Right hindlimb (tissue), 1 donor: ENCODE measurements at places on chromosomes 11 and 22.

- DNase-seq, result no peak
Measured at GRCh38 chr22:40334899-40335298, 11.4 kb upstream of the ADSL start.

DNA sequence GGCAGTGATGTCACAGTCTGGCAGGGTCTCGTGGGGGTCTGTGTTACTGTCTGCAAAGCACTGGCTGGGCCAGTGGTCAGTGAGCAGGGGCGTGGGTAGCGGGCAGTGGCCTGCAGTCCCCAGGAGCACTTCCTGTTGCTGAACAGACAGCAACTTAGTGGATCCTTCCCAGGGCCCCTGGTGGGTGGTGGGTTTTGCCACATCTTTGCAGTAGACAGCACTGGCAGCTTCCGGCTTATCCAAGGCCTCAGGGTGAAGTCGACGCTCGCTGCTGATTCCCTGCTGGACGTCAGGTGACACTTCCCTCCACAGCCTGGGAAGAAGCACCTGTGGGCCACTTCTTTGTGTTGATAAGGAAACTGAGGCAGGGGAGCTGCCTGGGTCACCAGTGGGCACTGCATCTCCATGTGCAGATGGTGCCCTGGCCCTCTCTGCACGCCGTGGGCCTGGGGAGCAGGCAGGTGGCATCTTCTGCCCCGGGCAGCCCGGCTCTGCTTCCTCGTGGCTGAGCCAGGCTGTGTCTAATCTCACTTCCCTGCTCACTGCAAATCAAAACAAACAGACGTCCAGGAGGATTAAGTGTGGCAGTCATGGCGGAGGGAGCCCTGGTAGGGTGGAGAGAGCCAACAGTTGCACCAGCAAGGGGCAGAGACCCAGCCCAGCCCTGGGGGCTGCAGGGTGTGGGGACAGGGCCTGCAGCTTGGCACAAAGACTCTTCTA, 79.8 kb downstream of the KCNQ1 start:
- peak; percentile 13 for DNase-seq

- DNase-seq, result no peak
Measured at GRCh38 chr11:77124041-77124440, 4.0 kb upstream of the MYO7A start.

DNA sequence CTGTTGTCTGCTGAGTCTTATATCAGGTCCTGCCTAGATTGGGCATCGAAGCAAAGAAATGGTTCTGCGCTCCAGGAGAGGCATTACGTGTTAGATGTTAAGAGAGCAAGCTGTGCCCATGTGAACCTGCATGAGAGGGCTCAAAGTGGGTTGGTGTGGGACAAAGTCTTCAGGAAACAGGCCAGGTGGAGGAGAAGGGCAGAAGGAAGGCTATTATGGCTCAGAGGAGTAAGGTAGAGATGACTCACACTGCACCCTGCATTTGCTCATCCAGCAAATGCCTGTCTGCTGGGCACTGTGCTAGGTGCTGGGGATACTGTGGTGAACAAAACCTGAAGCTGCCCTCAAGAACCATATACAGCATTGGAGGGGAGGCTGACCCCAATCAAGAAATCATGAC, 5.8 kb downstream of the USP35 start:
- no peak for DNase-seq

GRCh38 chr11:121595717-121596161, 143.0 kb upstream of the SORL1-AS1 start:
- DNase-seq, result no peak

DNA sequence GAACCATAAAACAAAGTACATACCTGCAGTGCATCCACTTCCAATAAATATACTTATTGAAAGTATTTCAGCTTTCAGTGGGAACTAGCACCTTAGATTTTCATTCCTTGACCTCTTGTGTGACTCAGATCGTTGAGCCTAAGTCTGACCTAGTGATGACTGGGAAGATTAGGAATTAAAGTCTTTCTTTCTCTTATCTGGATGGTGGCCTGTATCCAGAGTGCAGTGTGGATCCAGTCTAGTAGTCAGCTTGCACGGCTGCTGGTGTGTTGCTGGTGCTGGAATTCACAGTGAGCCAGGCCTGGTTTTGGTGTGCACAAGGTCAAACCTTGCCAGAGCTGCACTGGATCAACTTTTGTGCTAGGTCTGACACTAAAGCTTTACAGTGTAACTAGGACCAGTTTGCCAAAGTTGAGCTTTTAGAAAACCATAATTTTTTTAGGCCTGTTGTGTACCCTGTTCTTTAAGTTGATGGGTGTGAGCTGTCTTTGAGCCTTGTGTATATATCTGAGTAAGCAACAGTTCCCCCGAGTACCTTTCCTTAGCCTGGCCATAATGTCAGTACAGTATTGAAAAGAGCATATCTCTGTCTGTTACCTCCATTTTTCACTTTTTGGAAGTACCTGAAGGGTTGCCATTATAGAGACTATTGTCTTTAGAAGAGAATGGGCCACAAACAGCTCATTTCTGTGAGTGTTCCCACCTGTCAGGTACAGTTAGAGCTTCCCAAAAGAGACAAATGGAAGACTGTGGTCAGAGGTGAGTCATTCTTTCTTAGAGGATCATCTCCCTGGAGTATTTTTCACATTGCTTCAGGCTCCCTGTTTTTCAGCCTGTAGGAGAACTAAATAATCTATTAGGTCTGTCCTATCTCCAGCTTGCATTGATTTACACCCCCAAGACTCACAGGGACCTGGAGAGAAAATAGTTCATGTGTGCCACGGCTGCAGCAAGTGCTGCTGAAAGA, 89.8 kb downstream of the ALX4 start:
- no peak for DNase-seq

GRCh38 chr11:130420478-130421198, 7.8 kb downstream of the ADAMTS8 start:
- DNase-seq, result no peak

GRCh38 chr11:128251140-128251539, 336.2 kb downstream of the ETS1 start:
- no peak for DNase-seq

DNA sequence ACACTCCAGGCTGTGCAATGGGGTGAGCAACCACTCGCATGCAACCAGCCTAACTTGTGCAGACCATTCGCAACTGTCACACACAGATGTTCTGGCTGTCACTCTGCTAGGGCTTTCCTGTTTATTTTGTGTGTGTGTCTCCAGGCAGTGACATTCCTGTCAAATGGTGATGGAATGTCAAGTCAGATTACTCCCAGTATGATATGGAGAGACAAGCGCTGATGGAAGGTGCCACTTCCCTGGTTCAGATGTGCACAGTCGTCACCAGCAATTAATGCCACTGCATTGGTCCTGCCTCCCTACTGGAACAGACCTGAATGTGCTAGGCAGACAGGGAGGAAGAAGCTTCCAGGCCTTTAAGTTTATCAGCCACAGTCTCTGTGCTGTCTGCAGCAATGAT, 442.4 kb upstream of the ISX start:
- DNase-seq, result no peak

- DNase-seq, result peak; percentile 51
Measured at GRCh38 chr22:26463101-26463661, 20.4 kb downstream of the HPS4 start.

DNA sequence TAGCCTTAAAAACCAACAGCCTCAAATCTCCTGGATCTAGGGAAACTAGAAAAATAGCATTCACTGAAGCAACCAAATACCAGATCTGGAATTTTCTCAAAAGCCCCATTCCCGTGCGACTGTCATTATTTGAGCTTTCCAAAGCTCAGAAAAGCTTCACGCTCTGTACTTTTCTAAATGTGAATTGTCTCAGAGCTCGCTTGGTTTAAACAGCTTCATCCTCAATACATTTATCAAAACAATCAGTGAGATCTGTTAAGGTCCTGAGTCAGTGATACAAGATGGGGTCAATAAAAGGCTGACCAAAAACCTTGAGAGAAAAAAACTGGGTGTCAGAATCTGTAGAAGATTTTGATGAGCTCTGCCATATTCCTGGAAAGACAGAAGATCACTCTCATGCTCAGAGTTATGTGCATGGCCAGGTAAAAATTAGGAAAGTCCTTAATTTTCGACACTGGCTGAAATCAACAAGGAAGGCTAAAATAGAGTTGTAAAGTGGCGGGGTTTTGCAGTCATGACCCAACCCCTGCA, 60.2 kb upstream of the VPREB1 start:
- no peak for DNase-seq

DNA sequence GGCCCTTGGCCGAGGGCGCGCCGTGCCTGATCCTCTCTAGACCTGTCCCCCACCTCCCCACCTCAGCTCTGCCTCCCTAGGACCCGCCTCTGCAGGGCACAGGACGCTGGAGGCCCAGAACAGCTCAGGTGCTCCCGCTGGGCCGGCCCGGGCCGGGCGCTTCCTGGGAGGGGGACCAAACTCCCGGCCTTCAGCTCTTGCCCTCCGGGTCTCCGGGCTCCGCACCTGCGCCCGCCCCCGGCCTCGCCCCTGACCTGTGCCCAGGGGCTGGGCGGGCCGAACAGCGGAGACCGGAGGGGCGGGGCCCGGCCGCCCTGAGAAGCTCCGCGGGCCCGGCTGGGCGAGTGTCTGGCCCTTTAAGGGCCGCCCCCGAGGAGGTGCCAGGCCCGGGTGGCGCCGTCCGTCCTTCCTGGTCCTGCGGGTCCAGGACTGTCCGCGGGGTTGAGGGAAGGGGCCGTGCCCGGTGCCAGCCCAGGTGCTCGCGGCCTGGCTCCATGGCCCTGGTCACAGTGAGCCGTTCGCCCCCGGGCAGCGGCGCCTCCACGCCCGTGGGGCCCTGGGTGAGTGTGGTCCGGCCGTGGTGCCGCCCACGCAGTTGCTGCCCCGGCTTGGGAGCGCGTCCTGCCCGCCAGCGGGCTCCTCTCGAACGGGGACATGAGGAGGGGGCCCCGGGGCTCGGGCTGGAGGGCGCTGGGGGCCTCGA, at the start of gene SSH3:
Gene SSH3, plus strand, starts transcription at position 399 of the 703 bp plus-strand sequence. Its CDS starts 96 bp downstream, at position 495.
- DNase-seq, result peak; percentile 66

- DNase-seq, result no peak
Measured at GRCh38 chr11:112499153-112499880, 238.7 kb upstream of the PLET1 start.

DNA sequence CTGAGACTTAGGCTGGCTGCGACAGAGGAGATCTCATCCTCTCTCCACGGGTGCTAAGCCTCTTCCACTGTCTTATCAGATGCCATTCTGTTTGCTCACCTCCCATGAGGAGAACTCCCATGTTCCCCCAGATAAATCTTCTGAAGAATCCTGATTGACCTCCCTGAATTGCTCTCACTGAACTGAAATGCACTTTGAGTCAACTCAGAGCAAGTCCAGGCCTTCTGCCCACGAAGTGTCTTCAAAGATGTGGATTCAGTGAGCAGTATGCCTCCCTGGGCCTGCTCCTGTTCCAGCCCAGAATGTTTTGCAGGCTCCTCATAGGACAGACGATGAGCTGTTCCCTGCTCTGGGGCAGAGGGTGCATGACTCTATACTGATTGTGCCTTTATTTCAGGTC, 17.4 kb downstream of the TUB start:
- no peak for DNase-seq

- DNase-seq, result peak; percentile 63
Measured at GRCh38 chr22:41799486-41800347, 762 bp upstream of the CCDC134 start.

GRCh38 chr11:130313383-130314183, 1.1 kb downstream of the ZBTB44 start:
- no peak for DNase-seq

GRCh38 chr11:112024178-112024772, 933 bp upstream of the DLAT start:
- DNase-seq, result no peak

DNA sequence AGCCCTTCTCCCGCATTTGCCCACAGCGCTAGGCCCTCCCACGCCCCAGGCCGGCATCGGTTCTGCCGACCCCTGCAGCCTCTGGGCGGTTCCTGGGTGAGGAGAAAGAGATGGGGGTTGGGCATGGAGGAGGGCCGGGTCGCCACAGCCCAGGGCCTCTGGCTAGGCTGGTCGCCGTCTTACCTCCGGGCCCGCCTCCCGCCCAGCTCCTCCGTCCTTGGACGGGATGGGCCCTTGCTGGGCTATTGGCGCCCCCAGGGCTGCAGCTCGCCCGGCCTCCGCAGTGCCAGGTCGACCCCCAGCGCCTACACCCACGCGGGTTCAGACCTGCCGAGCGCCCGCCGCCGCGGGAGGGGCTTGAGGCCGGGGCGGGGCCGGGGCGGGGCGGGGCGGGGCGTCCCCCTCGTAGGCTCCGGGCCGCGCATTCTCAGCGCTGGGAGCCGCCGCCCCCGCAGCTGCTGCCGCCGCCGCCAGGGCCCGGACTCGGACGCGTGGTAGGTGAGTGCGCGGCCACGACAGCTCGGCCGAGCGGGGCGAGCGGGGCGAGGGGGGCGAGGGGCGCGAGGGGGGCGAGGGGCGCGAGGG, at the start of gene CD151:
Gene CD151, plus strand, starts transcription at position 424 of the 585 bp plus-strand sequence. CDS start 3,118 bp downstream, outside the sequence.
- peak; percentile 83 for DNase-seq

GRCh38 chr11:118622376-118623268, 15.2 kb downstream of the PHLDB1 start:
- peak; percentile 75 for DNase-seq

GRCh38 chr11:87775036-87775435, 400.2 kb downstream of the RAB38 start:
- no peak for DNase-seq

GRCh38 chr11:12248330-12248729, 129.0 kb upstream of the PARVA start:
- DNase-seq, result peak; percentile 82

- peak; percentile 75 for DNase-seq
Measured at GRCh38 chr11:406796-407650, 7.8 kb downstream of the SIGIRR start.

- DNase-seq, result peak; percentile 58
Measured at GRCh38 chr11:129933891-129934290, 38.5 kb upstream of the NFRKB start.

DNA sequence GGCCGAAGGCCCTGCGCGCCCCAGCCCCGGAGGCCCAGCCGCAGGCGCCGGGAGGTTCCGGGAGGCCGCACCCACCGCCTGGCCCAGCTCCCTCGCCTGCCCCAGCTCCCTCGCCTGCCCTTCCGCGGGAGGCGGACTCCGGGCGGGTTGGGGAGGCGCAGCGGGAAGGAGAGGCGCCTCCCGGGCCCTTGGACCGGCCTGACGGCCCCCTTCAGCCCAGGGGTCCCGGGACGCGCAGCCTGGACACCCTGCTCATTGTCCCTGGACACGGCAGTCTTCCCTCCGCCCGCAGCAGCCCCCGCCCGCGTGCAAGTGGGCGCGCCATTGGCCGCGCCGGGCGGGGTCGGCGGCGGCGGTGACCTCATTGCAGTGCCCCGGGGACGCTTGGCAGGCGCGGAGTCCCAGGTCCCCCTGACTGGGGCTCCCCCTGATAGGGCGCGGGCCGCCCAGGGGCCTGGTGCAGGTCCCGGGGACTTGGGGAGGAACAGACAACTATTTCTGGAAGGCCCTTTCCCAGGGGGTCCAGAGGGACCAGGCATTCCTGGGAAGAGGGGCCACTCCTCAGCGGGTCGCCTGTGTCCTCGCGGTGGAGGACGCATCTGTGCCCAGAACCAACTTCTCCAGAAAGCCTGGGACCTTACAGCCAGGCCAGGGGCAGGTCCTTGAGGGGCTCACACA, 501 bp downstream of the CD151 start:
- no peak for DNase-seq

DNA sequence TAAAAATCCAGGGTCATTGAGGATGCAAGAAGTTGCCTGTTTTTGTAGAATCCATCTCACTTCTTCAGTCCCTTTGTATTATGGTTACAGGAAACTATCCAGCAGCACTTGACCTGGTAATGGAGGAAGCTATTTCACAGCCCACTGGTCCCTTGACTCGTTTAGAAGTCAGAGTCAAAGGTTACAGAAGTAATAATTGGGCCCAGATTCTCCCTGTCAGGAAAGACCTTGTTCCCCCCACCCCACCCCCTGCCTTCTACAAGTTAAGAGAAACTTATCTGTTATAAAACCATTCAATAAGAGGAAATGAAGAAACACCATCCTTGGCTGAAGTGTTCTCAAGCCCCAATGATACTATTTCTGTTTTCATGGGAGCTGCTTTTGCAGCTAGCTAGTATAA, 65.8 kb downstream of the CSTPP1 start:
- no peak for DNase-seq
